ENCODE measurements at places on chromosomes 5 and 9. TPM values are rescaled to one million over a fixed set of nuclear protein-coding genes. Genes with fewer than 3 reads are reported as not detected.

GRCh38 chr9:107749787-107750444, 260.3 kb upstream of the KLF4 start:
- peak; percentile 91 for DNase-seq

GRCh38 chr9:74726581-74726980, 161.1 kb downstream of the TRPM6 start:
- no peak for DNase-seq

- DNase-seq = no peak
Observed at GRCh38 chr5:56791396-56791795, 24.0 kb upstream of the MAP3K1 start.

- DNase-seq = peak; percentile 51
Observed at GRCh38 chr9:133089271-133089671, 27.5 kb downstream of the CEL start.

The GLIPR2 gene
- total RNA-seq = 49.3 TPM

DNA sequence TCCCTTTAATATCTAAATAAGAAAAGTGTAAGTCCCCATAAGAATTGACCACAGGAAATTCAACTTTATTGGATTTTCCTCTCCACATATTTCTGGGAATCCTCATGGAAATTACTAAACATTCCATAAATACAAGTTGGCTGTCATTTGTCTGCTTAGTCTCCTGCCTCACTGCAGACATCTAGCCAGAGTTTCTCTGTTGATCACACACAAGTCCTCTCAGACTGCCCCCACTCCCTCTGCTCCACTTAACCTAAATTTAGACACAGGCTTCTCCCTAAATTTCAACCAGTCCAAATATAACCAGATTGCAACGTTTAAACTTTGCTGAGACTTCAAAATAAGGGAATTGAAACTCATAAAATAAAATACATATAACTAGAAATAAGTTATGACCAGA, 982.1 kb downstream of the DTWD2 start:
- DNase-seq = peak; percentile 18

DNA sequence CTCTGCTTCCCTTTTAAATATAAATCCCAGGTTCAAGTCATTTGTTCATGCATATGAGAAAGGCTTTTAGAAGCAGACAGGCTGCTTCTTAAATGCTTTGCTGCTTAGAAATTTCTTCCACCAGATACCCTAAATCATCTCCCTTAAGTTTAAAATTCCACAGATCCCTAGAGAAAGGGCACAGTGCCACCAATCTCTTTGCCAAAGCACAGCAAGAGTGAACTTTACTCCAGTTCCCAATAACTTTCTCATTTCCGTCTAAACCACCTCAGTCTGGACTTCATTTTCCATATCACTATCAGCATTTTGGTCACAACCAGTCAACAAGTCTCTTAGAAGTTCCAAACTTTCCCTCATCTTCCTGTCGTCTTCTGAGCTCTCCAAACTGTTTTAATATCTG, 679.8 kb upstream of the FTMT start:
- no peak for DNase-seq

DNA sequence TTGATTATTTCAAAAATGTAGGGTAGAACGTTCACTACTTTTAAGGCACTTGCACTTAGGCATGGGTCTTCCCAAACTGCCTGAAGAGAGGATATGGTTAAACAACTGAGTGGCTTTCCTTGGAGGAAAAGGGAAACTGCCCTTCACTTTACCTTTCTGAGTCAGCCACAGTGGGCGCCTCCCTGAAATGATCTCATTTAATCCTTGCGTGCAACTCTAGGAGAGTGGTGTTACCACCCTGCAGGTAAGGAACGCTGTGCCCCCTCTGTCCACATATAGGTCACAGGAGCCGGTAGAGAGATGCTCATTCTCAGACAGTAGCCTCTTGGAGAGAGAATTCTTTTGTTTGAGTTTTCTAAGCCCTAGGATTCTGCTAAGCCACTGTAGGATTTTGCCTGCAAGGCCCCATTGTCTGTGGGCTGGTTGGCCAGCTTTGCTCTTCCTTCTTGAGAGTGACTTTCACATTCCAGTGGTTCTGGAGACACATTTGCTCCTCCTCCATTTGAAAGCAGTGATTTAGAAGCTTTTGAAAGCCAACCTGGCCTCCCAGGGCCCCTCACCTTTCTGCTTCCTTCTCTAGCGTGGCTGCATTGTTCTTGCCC, 110.3 kb upstream of the CTSL start:
- DNase-seq = no peak

The GTF3C5 gene
- 47.1 TPM for total RNA-seq

GRCh38 chr5:114447084-114447773, 85.4 kb downstream of the KCNN2 start:
- DNase-seq = no peak

The CDKN2B-AS1 gene
- total RNA-seq = not detected

GRCh38 chr9:28260330-28260729, 687.0 kb upstream of the C9orf72 start:
- DNase-seq = no peak

The RAI14 gene
- total RNA-seq = 42.6 TPM

DNA sequence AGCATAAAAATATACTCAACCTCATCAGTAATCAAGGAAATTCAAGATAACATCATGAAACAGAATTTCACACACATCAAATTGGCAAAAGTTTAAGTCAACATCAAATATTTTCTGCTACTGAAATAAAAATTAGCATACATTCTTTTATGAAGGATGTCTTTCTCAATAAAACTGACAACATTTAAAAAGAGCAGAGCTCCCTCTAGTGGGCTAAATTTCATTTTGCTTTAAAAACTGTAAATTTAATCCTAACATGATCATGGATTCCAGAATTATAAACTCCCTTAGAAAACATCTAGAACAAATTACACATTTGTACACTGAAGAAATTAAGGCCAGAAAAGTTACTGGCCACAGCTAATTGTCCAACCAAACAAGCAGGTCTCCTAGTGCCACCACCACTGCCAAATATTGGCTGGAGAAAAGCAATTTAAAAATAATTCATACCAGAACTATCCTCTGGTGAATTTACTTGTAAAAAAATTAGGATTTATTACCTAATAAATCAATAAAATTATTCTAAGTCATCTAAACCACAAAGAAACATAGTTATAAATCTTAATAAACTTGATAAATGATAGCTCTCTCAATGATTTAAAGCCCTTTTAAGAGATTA, 31.2 kb downstream of the DEPDC1B start:
- peak; percentile 72 for DNase-seq

DNA sequence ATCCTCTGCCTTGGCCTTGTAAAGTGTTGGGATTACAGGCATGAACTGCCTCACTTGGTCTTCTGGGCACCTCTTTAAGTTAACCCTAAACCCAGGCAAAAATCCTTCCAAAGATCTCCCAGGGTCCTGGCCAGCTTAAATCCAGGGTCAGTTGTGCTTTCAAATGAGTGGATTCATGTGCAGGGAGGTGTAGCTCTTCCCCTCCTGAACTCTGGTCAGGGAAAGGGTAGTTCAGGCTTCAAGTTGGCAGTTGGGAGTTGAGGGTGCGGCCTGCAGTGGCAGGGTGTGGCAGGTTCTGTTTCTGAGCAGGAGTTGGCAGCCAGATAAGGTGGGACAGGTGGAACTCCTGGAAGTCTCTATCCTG, 3.6 kb downstream of the HNRNPAB start:
- no peak for DNase-seq

DNA sequence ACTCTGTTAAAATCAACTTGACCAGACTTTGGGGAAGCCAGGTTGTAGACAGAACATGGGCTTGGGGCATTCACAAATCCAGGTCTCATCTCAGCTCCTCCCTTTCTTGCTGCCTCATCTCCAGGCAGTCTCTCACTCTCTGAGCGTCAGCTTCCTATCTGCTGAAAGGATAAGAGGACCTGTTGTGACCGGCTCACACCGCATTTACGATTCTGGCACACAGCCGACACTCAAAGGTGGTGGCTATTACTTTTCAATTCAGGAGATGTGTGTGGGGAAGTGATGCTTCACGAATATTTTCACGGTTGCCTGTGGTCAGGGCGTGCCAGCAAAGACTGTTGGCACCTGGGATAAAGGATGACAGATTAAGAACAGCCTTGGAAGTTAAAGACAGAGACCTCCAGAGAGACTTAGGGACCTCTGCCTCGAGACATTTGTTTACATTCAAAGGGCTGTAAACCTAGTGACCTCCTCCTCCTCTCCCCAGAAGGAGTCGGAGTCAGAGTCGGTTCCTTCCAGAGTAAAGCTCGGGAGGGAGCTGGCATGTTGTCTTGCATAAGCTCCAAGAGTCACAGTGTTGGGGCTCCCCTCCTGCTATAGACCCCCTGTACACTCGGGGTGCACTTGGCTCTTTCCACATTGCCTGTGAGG, 83.2 kb downstream of the AK8 start:
- no peak for DNase-seq

- no peak for DNase-seq
Observed at GRCh38 chr9:90018688-90019087, 413.9 kb downstream of the GADD45G start.

DNA sequence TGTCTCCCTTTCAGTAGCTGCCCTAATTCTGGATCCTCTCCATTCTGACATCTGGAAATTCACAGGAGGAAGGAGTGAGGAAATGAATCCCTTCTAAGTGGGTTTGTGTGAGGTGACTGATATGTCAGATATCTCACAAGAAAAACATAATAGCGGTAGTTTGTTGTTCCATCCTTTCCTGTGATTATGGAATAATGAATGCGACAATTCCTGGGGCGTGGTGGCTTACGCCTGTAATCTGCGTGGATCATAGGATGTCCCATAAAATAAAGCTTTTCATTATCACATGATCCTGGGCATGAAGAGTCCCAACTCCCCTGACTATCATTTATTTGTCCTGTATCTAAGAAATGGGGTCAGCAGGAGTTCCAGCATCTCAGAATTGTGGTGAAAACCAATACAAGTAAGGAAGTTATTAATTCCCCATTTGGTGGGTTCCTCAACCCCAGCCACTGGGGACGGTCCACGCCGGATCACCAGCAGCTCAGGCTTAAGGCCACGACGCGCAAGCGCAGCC, 375 bp upstream of the C5orf24 start:
- DNase-seq = peak; percentile 17

The CDH6 gene
- total RNA-seq = 17.4 TPM

The OBP2B gene
- not detected for total RNA-seq

GRCh38 chr9:127196826-127197145, 67.8 kb upstream of the GARNL3 start:
- DNase-seq = no peak

DNA sequence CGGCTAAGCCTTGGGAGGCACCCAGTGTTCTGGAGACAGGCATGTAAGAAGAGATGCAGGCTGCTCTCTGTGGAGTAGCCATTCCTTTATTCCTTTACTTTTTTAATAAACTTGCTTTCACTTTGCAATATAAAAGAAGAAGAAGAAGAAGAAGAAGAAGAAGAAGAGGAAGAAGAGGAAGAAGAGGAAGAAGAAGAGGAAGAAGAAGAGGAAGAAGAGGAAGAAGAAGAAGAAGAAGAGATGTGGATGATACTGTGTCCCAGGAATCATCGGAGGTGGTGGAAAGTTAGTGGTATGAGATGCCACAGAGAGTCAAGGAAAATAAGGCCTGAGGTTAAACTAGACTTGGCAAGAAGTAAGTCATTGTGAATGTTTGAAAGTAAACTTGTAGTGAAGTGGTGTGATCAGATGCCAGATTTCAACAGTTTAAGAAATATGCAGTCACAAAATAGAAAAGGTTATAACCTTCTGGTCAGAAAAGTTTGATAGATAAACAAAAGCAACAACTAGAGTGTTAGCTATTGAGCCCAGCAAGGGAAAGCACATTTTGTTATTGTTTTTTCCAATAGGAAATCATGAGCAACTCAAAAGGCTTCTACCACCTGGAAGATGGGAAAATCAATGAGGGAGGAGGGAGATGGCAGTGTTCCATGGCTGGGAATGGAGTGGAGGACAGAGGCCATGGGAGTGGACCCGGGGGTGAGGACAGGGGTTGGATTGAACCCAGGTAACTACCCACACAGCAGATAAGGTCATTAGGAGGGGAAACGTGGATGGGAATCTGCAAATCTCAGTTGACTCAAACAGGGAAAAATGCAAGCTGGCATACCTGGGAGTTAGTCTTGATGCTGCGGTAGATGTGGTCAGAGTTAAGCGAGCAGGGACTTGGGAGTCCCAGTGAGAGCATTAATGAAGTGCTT, 16.8 kb downstream of the AOPEP start:
- DNase-seq = no peak

DNA sequence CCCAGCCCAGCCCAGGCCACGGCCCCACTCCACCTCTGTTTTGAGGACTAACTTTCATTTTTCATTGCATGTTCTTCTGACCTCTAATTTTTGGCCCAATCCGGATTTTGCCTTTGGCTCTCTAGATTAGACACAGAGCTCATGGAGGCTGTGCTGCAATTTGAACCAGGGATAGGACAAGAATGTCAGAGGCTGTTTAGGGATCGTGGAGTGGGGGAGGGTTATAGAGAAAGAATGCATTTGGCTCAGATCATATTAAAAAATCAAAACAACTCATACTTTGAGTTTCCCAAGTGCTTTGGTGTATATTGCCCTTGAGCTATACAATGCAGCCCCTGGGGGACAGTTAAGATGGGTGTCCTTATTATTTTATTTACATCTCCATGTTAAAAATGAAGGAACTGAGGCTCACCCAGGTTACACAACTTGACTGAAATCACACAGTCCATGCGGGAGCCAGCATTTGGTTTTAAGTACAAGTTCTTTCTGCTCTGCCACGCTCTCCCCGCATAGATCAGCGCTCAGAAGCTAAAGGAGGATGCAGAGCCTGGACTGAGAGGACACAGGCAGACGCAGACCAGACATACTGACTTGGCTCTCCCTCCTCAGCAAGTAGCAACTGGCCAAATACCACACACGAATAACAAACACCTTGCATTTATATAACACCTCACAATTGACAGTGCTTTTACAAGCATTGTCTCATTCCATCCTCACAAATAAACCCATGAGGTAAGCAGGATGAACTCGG, 126.4 kb upstream of the RAI14 start:
- peak; percentile 38 for DNase-seq

GRCh38 chr9:34611251-34611810, 566 bp downstream of the RPP25L start:
- no peak for DNase-seq

DNA sequence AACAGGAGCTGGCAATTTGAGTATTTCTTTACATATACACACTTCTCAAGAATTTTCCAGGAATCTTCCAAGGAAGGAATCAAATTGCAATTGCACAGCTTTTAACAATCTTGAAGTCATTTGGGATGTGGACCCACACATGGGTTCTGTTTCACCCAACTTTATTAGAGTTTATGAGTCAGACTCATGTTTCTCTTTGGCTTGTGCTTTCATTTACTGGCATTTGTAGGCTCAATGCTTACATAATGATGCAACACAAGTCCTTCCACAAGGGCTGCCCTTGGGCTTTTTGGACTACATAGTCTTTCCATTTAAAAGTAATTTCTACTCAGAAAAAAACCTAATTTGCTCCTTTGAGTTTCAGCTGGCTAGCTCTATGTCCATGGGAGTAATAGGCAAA, 4.6 kb upstream of the CDC37L1 start:
- no peak for DNase-seq

- DNase-seq = no peak
Observed at GRCh38 chr5:141816598-141817399, 61.4 kb downstream of the PCDH1 start.

GRCh38 chr9:128085943-128086342, 17.9 kb downstream of the SLC25A25 start:
- no peak for DNase-seq

- no peak for DNase-seq
Observed at GRCh38 chr9:550333-550732, 291.2 kb upstream of the DMRT1 start.
